ENCODE measurements at places on chromosomes 1 and 21.

- DNase-seq = peak; percentile 37
Observed at GRCh38 chr21:36203603-36203889, 46.9 kb downstream of the DOP1B start.

DNA sequence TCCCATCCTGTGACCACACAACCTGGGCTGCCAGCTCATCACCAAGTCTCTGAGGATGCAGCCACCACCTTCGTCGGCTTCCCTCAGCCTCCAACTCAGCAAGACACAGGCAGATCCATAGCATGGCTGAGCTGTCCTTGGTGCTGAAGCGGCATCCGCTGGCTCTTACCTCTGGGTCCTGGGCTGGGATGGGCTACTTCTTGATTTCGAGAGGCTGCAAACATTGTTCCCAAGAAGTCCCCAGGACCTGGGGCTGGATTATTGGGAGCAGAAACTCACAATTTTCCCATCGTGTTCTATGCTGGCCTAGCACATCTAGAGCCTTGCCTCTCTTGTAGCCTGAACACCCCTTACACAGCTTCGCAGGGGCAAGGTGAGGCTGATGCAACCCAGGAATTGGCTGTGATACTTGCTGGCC is 24.9 kb upstream of the C1QA start:
- peak; percentile 40 for DNase-seq

GRCh38 chr1:179202161-179202560 is 27.3 kb downstream of the ABL2 start:
- DNase-seq = no peak

GRCh38 chr1:46098027-46098712 is 34.3 kb downstream of the PIK3R3 start:
- no peak for DNase-seq

DNA sequence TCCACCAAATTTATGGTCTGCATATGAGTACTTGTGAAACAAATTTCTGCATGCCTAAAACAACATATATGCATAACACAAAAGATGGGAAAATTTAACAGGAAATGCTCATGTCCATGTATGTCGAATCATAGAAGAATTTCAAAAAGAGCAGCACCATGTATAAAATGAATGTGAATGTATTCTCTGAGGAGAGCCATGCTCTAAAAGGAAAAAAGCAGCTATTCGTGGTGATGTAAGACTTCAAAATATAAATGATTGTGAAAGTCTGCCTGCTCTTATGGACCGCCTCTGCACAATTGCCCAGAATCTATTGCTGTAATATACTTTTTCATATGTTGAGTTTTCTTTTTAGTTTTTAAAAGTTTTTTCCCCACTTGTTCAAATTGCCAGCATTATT is 66.8 kb downstream of the EPB41 start:
- DNase-seq = no peak

DNA sequence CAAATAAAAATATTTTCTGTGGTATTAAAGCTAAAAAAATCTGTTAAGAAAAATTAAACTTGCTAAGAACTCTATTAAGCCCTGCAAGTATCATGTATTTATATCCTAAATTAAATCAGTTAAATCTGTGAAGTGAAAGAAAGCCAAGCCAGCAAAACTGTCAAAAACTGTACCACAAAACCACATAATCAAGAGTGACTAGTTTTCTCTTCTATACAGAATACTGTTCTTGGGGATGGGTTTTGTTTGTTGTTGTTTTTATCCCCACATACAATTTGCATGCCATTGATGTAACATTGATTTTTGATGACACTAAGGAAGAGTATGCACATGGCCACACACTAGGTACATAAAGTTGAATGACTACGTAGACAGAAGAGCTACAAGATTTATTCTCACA is 20.4 kb downstream of the DPH5 start:
- DNase-seq = no peak

GRCh38 chr21:28636752-28637691 is 355.7 kb downstream of the LTN1 start:
- no peak for DNase-seq

GRCh38 chr21:17089091-17089491 is 423.8 kb upstream of the CXADR start:
- DNase-seq = no peak

DNA sequence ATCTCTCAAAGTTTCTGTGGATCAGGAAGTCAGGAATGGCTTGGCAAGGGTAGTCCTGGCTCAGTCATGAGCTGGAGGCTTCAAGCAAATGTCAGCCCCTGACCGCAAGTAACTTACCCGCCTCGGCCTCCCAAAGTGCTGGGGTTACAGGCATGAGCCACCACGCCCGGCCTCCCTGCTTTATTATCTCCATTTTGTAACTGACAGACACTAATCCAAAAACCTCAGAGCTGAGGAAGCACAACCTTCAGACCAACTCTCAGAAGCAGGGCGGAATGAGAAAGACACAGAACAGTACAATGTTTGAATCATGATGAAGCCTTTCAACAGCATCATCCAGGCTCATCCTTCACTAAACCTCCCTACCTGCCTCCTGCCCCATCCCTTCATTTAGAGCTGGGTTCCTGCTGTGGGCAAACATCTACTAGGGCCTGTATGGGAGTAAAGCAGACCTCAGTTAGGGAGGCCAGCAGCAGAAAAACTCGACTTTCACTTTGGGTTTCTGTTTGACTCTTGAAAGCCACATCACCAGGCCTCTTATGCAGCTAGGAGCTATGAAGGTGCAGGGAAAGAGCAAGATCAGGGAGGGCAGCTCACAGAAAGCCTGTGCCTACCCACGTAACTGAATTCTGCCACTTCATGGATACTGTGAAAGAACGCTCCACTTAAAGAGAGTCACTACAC is 84.4 kb upstream of the RAB4A start:
- peak; percentile 45 for DNase-seq

- DNase-seq = no peak
Observed at GRCh38 chr1:34869760-34870159, 10.2 kb upstream of the SMIM12 start.

- no peak for DNase-seq
Observed at GRCh38 chr1:29655145-29655544, 418.8 kb downstream of the PTPRU start.

- no peak for DNase-seq
Observed at GRCh38 chr21:44423312-44423821, 31.9 kb upstream of the LRRC3 start.

GRCh38 chr1:221608835-221609320 is 133.0 kb downstream of the DUSP10 start:
- no peak for DNase-seq
